ENCODE measurements at places on chromosomes 3 and 15.

DNA sequence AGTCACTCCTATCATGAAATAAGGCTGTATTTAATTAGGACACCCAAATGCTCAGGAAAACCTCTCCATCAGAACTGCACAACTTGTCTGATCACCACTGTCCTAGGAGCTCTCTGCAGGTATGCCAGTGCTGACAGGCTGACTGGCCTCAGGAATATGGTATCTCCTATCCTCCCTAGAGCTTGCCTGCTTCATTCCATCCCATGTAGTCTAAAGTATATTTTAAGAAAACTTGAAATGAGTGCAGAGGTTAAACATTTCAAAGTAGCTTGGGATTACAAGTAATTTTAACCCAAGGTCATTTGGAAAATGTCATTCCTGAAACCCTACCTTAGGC, 23.7 kb downstream of the FILIP1L start:
- no peak for DNase-seq

DNA sequence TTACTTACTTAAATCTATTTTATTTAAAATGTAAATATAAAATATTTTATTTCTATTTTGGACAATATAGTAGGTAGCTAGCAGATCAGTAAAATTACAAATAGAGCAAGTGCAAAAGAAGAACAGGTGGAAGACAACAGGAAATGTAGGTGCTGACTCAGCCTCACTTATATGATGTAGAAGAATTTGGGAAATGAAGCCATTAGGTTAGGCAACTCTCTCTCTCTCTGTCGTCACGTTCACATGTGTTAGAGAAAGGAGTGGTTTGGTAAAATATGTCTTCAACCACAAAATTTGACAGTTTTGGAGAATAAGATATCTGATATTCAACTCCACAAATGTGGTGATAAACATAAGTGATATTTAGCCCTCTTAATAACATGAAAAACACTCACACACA, 532.5 kb upstream of the KCNMB2 start:
- DNase-seq = no peak

- DNase-seq = no peak
Observed at GRCh38 chr15:75152382-75153079, 49.2 kb upstream of the C15orf39 start.

GRCh38 chr15:40339621-40339945, 1.2 kb downstream of the CCDC9B start:
- no peak for DNase-seq

GRCh38 chr3:31754575-31755278, 222.0 kb downstream of the STT3B start:
- no peak for DNase-seq

DNA sequence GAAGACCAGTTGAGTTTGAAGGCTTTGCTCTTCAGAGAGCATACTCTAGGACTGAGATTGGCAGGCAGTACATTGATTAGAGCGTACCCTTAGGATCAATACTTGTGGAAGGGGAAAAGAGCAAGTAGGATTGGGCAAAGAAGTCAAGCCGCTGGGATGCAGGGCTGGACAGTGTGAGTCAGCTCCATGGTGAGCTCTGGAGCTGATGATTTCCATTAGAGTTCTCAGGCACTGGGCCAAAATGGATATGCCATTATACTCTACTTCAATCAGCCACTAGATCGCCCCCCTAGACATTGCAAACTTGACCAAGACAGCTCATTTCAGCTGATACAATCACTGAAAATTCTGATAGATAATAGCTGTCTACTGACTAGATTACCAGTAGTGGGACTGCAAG, 432.7 kb upstream of the ALCAM start:
- no peak for DNase-seq

DNA sequence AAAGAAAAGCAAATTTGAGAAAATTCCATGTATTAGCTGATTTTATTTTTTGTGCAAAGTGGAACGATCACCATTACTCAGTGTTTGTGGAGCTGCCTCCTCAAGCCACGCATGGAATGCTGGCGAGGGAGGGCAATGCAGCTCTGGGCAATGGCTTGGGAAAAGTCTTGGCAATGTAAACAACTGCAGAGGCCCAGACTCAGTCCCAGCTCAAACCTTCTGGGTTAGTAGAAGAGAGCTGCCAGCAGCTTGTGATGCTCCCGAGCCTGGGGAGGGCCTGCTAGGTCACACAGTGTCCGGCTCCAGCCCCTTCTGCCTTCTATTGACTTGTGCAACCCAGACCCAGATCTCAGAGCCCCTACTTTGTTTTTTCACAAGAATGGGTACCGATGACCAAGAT, 4.3 kb downstream of the EPHB1 start:
- DNase-seq = no peak

DNA sequence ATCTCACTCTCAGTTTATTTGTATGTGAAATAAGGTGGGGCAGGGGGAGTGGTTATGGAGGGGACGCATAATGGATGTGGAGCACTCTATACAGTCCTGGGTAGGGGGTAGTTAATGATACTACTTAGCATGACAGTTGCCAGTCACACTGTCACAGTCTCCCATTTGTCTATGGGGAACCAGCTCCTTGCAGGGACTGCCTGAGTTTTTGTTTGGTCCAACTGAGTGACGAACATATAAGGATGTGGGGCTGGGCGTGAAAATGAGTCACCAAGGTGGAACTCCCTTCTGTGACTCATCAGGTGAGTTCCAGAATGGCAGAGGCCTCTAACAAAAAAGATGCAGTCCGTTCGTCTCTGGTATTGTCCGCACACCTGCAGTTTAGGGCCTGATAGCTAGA, 235.3 kb upstream of the ST8SIA2 start:
- peak; percentile 40 for DNase-seq
